CD4-positive, alpha-beta T cell treated with Interleukin-15 for 1 hour (primary cell): ENCODE measurements at places on chromosomes 3 and 15.

- no peak for DNase-seq
Measured at GRCh38 chr15:70356919-70357318, 259.2 kb upstream of the TLE3 start.

- DNase-seq, result no peak
Measured at GRCh38 chr3:69445024-69445423, 59.1 kb upstream of the FRMD4B start.

- no peak for DNase-seq
Measured at GRCh38 chr3:62284442-62284841, 88.9 kb downstream of the FEZF2 start.

- DNase-seq, result no peak
Measured at GRCh38 chr3:187641320-187642016, 28.7 kb downstream of the SST start.

DNA sequence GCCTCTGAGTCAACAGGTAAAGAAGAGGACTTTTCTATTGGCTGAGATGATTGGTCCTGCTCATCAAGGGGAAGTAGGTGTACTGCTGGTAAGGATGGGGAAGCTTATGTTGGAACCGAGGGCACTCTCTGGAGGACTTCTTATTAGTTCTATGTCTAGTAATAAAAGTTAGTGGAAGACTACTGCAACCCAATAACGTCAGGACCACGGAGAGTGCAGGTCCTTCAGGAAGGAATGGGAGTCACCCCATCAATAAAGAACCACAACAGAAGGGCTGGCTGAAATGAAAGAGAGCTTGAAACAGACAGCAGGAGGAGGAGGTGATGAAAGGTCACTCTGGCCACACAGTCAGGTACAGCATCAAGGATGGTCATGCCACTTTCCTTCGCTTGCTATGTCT is 68.8 kb upstream of the PRR23E start:
- DNase-seq, result no peak

- no peak for DNase-seq
Measured at GRCh38 chr15:50544368-50544767, 2.1 kb downstream of the USP50 start.

DNA sequence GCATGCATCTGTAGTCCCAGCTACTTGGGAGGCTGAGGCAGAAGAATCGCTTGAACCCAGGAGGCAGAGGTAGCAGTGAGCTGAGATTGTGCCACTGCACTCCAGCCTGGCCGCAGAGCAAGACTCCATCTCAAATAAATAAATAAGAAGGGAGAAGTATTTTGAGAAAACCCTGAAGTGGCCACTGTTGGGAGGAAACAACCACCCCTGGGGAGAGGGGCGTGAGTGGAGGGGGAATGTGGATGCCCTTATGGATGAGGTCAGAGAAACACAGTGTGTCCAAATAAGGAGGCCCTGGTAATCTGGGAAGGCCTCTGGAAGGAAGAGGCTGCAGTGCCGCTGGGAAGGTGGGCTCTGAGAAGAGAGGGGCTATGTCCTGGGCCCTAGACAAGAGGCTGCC is 4.2 kb upstream of the CPLX3 start:
- DNase-seq, result no peak

GRCh38 chr15:90051874-90052273 is 50.4 kb downstream of the IDH2 start:
- no peak for DNase-seq

GRCh38 chr15:48595981-48596380 is 49.5 kb downstream of the FBN1 start:
- no peak for DNase-seq
